ENCODE measurements at places on chromosomes 3 and 15.

- no peak for DNase-seq
Observed at GRCh38 chr3:115139072-115139471, 8.0 kb downstream of the ZBTB20 start.

DNA sequence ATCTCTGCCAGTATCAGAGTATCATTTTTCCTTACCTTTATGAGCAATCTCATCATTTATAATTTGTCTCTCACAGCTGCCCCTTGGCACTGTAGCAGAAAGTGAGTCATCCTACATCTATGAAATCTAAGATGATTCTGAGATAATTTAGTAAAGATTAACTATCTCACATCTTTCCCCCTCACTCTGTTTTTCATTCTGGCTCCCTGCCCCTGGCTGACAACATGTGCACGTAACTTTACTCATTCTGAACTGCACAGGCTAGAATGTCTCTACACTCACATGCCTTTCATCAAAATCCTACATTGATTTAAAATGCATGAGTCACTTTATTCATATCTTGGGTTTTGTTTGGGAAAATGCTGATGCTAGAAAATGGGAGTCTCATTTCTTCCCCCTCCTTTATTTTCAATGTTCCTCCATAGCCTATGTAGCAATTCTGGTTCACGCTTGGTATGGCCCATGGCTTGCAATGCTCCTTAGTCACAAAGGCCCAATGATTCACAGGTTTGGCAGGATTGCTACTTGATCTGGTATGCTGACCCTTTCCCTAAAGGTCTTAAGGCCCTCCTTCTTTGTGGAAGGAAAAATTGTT lies 838.5 kb downstream of the TUSC7 start:
- DNase-seq: no peak

GRCh38 chr3:184228376-184229137 lies 828 bp upstream of the VWA5B2 start:
- no peak for DNase-seq

GRCh38 chr3:194212161-194212844 lies 76.4 kb downstream of the HES1 start:
- no peak for DNase-seq

DNA sequence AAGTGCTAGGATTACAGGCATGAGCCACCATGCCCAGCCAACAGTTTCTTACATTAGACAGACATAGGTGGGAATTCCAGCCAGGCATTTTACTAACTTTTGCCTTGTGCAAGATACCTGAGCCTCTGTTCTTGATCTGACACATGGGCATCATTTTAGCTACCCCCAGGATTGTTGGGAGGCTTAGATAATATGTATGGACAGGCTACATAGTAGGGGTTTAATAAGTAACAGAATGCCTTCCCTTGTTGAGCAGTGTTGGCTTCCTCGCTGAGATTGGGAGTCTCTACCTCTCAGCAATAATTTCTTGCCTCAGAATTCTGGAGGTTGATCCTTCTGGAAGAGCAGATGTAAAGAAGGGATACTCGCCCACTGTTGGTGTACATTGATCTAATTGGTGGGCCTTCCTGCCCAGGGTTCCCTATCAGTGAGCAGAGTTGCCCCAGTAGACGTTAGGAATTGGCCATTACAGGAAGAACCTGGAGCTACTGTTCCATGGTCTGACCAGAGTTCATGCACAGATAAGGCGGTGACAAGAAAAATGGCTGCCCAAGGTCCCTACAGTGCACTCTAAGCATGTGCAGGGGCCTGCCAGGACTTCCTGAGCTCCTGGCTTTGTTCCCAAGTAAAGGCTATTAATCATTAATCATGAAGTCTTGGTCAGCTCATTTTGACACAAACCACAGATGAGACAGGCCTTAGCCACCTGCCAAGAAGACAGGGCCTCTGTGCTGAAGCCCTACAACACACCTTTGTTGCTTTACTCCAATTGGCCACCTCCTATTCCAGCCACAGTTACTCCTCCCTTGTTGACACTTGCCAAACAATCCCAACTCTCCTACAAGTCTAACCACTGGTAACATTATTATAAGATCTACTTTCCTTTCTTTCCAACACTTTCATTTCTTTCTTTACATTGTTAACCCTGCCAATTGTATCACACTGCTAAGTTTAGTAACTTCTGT lies 5.0 kb upstream of the IL17RE start:
- DNase-seq: no peak

DNA sequence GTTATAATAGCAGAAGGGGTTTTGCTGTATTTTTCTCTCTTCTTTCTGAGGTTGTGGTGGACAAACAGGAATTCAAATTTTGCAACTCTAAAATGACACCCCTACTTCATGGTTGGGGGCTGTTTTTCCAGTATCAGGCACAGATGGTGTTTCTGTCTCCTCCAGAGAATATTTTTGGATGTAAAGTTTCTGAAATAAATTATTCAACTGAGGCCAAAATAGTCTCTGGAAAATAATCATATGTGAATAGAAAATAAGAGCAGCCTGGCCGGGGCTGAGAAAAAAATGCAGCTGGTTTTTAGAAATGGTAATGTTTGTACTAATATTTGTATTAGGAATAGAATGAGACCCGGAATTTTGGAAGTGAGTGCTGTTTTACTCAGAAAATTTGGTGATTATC lies 121.3 kb upstream of the ADAMTS9 start:
- DNase-seq: no peak

GRCh38 chr3:48039487-48040190 lies 23.4 kb upstream of the MAP4 start:
- no peak for DNase-seq

- no peak for DNase-seq
Observed at GRCh38 chr3:50625231-50626182, 8.6 kb downstream of the MAPKAPK3 start.

GRCh38 chr3:127860211-127860696 lies 37.9 kb upstream of the MGLL start:
- no peak for DNase-seq

DNA sequence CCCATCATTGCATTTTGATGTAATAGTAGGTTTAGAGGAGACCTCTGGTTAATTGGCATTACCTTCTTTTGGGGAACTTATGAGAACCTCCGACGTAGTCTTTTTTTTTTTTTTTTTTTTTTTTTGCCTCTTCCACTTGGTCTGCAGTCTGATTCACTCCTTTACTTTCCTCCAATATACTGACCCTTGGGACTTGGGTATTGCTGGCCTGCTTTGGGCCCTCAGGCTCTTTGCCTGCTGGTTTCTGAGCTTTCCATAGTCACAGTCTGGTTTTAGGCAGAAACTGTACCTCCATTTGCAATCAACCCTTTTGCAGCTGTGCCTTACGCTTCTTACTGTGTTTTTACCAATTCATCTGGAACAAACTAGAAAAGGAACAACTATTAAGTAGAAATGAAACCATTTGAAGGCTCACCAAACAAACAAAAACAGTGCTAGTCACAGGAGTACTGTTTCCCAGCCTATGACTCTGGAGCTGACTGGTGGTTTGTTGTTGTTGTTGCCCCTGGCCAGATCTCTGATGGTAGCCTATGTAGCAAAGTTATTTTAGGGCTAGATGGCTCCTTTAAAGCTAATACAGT lies 272.8 kb downstream of the BBX start:
- no peak for DNase-seq

- no peak for DNase-seq
Observed at GRCh38 chr15:50302581-50302980, 37.1 kb upstream of the HDC start.

- DNase-seq: no peak
Observed at GRCh38 chr3:128229106-128229857, 76.0 kb downstream of the EEFSEC start.

- no peak for DNase-seq
Observed at GRCh38 chr15:82944821-82945220, 7.7 kb downstream of the HOMER2 start.

GRCh38 chr3:112376992-112377391 lies 44.0 kb downstream of the CD200 start:
- DNase-seq: no peak

- peak; percentile 8 for DNase-seq
Observed at GRCh38 chr3:69671082-69671952, 67.9 kb upstream of the MITF start.

DNA sequence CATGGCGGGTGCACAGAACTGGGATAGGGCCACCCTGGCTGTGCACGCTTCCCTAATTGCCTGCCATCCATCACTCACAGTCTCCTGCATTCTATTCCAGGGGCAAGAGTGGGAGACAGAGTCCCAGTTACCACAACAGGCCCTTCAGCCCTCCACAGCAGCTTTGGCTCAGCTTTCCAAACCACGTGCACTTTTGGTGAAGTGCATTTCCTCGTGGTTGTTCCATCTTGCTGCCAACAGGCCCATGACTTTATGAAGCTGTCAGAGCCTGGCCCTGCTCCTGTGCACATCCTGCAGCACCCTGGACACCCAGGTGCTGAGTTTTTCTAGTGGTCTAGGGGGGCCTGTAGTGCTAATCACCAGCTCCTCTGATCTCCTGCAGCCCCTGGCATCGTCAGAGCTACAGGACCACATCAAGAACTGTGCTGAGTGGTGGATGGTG lies 110.2 kb downstream of the ADCY5 start:
- DNase-seq: no peak

- DNase-seq: no peak
Observed at GRCh38 chr3:64488939-64489338, 198.9 kb downstream of the ADAMTS9 start.

- no peak for DNase-seq
Observed at GRCh38 chr3:188469228-188469885, 315.4 kb downstream of the LPP start.

- DNase-seq: no peak
Observed at GRCh38 chr3:52322466-52322865, 6.3 kb downstream of the DNAH1 start.

DNA sequence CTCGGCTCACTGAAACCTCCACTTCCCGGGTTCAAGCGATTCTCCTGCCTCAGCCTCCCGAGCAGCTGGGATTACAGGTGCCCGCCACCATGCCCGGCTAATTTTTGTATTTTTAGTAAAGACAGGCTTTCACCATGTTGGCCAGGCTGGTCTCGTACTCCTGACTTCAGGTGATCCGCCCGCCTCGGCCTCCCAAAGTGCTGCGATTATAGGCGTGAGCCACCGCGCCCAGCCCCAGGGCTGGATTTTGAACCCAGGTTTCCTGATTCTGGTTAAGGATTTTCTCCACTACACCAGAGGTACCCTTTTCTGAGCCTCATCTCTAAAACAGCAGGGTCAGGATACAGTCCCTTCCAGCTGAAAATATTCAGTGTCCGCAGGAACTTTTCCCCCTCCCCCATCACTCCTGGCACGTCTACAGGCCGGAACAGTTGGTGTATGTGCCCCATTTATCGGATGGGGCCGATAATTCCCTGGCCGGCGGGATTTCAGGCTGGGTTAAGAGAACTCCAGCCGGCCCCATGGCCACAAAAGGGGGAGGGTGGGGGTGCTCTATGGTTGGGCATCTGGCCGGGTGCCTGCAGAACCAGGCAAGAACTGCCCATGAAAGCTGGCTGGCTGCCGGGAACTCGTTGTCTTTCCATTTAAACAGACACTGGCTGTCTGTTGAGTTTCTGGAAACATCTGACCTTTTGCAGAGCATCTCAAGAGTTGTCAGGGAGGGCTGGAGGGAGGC lies 26.8 kb upstream of the SEMA4B start:
- DNase-seq: peak; percentile 83

GRCh38 chr3:139687431-139687830 lies 9.7 kb upstream of the NMNAT3 start:
- DNase-seq: no peak

DNA sequence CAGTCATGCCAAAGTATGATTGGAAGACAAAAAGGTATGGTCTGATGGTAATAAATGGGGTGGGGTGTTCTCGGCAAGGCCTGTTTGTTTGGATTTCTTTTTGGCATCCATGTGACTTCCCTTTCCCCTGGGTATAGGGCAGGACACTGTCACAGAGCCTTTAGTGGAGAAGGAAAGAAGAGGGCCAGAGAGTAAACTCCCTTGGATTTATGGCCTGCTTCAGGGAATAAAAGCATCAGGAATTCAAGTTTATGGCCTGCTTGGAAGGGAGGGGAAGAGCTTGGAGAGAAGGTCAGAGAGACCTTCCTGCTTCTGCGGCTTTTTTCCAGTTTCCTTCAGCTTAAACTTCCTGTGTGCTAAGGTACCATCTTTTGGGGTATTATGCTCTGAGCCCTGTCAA lies 179.4 kb upstream of the ADAMTS9 start:
- DNase-seq: no peak

- no peak for DNase-seq
Observed at GRCh38 chr15:81038975-81039607, 38.4 kb downstream of the TLNRD1 start.

DNA sequence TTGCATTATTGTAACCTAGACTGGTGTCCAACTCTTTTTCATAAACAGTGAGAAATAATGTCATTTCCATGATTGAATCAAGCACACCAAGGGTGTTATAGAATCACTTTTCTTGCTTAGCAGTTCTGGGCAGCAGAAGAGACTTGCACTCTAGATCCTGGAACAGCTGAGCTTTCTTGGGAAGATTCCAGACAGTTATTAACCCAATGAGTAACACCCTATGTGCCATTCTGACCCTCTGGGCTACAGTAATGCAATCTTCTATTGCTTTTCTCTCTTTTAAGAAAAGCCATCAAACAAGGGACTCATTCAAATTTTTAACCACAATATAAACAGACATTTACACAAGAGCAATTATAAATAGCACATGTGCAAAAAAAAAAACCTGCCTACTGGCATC lies 39.3 kb upstream of the USP3 start:
- no peak for DNase-seq

- DNase-seq: no peak
Observed at GRCh38 chr15:41417418-41418195, 712 bp downstream of the RTF1 start.

GRCh38 chr3:70531063-70531657 lies 218.7 kb upstream of the MDFIC2 start:
- DNase-seq: no peak

DNA sequence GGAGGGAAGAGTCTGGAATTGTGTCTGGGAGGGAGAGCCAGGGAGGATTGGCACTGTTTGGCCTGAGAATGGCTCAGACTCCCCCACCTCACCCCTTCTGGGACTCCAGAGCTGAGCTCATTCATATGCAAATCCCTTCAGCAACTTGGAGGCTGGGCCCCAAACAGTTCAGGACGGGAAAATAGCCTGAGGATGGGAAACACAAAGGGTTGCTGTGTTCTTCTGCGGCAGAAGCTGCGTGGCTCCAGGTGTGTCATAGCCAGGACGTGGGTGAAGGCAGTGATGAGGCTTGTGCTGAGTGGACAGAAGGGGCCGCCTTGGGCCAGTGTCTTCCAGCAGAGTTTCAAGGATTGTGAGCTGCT lies 16.6 kb downstream of the MASP1 start:
- no peak for DNase-seq

GRCh38 chr3:27165321-27165721 lies 203.9 kb downstream of the NEK10 start:
- DNase-seq: no peak
